Upper lobe of right lung (tissue), 1 donor: ENCODE measurements at places on chromosomes 3 and 15. TPM values are rescaled to one million over a fixed set of nuclear protein-coding genes. Genes with fewer than 3 reads are reported as not detected.

FANCD2OS gene
- not detected for total RNA-seq

CHRNA3 gene
- not detected for total RNA-seq

DNA sequence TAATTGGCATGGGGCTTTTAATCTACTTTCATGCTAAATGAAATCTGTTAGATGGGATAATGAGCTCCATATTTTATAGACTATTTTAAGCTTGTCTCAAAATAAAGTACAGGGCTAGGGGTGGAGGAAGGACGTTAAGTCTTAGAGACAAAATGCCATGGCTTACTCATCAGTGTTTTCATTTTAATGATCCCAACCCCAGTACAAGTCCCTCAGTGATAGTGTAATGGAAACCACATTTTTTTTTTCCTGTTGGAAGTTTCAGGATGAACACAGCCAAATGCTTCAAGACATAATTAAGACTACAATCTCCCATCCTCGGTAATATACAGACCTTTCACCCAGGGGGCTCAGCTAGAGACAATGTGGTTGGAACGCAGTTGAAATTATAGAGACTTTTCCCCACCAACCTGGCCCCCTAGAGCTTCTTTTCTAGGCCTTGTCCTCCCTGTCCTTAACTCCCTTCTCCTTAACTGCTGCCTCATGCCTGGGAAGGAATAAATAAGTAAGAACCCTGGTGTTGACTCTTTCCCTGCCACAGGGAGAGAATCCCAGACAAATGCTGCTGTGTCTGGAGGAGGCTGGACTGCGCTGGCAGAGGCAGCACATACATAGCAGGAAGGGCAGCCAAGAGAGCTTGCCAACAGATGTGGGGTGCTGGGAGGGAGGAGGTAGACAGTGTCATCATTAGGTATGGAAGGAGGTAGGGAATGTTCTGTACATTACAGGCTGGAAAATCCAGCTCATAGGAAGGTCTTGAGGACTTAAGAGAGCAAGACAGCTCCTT lies 115.4 kb upstream of the ROPN1 start:
- H3K27me3 ChIP-seq = no peaks in the 10 kb centered on the region
- H3K27ac ChIP-seq = no peak overlapping the region
- no peak for DNase-seq
- H3K4me1 ChIP-seq = no peaks in the 10 kb centered on the region
- no peak overlapping the region for H3K4me3 ChIP-seq
- H3K36me3 ChIP-seq = no peaks in the 10 kb centered on the region

DNA sequence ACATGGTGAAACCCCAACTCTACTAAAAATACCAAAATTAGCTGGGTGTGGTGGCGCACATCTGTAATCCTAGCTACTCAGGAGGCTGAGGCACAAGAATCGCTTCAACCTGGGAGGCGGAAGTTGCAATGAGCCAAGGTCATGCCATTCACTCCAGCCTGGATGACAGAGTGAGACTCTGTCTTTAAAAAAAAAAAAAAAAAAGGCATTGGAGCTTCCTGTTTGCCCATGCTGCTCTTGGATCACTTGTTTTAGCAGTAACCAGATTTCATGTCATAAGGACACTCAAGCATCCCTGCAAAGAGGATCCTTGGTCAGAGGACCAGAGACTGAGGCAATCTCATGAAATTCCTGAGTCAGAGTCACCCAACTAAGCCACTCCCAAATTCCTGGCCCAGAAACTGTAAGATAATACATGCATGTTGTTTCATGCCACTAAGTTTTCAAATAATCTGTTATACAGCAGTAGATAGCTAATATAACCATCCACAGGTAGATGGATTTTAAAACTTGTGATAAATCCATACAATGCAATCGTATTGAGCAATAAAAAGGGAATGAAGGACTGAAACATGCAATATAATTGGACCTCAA lies 82.0 kb upstream of the XXYLT1 start:
- H3K4me3 ChIP-seq = no peak overlapping the region
- no peaks in the 10 kb centered on the region for H3K36me3 ChIP-seq
- DNase-seq = no peak
- no peak overlapping the region for H3K27ac ChIP-seq

- no peaks in the 10 kb centered on the region for H3K36me3 ChIP-seq
- no peak for DNase-seq
- no peaks in the 10 kb centered on the region for H3K27me3 ChIP-seq
Measured at GRCh38 chr3:150077107-150077506, 106.4 kb upstream of the PFN2 start.

GRCh38 chr15:29668120-29668602 lies 154.1 kb downstream of the TJP1 start:
- no peaks in the 10 kb centered on the region for H3K36me3 ChIP-seq
- H3K4me3 ChIP-seq = no peak overlapping the region

GRCh38 chr15:89809093-89809786 lies 5.4 kb downstream of the ANPEP start:
- DNase-seq = no peak
- no peak overlapping the region for H3K4me3 ChIP-seq
- peaks cover 4% of the 10 kb centered on the region for H3K27me3 ChIP-seq
- no peaks in the 10 kb centered on the region for H3K36me3 ChIP-seq
- no peak overlapping the region for H3K27ac ChIP-seq

DNA sequence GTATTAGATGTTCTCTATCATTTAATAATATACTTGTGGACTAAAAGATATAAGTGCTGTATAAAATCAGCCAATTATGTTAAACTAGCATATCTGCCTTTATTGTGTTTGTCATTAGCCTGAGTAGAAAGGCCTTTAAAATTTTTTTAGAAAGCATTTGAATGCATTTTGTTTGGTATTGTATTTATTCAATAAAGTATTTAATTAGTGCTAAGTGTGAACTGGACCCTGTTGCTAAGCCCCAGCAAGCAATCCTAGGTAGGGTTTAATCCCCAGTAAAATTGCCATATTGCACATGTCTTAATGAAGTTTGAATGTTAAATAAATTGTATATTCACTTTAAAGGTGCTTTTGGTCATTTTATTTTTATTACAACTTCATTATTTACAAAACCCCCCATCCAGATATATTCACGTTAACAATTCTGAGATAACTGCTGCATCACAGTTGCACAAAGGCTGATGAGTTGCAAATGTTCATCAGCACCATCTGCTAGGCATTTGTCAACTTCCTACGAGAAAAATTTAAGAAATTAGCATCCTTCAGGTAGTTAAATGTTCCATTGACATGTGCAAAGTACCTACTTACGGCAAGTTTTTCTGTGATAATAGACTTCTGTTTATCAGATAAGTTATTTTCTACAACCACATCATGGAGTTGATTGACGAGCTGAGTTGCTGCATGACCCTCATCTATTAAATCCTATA lies 6.3 kb downstream of the EIF4A2 start:
- no peak overlapping the region for H3K4me3 ChIP-seq
- peaks cover 36% of the 10 kb centered on the region for H3K4me1 ChIP-seq
- H3K36me3 ChIP-seq = peaks cover 74% of the 10 kb centered on the region
- no peaks in the 10 kb centered on the region for H3K27me3 ChIP-seq

RLBP1 gene
- not detected for total RNA-seq

- H3K4me1 ChIP-seq = no peaks in the 10 kb centered on the region
- no peak overlapping the region for H3K27ac ChIP-seq
- no peak for DNase-seq
- no peak overlapping the region for H3K4me3 ChIP-seq
Measured at GRCh38 chr3:66723231-66723630, 222.4 kb upstream of the LRIG1 start.

- no peak overlapping the region for H3K4me3 ChIP-seq
- peaks cover 5% of the 10 kb centered on the region for H3K27me3 ChIP-seq
- H3K36me3 ChIP-seq = no peaks in the 10 kb centered on the region
- no peak for DNase-seq
Measured at GRCh38 chr15:65409036-65409631, 13.6 kb downstream of the IGDCC4 start.

DNA sequence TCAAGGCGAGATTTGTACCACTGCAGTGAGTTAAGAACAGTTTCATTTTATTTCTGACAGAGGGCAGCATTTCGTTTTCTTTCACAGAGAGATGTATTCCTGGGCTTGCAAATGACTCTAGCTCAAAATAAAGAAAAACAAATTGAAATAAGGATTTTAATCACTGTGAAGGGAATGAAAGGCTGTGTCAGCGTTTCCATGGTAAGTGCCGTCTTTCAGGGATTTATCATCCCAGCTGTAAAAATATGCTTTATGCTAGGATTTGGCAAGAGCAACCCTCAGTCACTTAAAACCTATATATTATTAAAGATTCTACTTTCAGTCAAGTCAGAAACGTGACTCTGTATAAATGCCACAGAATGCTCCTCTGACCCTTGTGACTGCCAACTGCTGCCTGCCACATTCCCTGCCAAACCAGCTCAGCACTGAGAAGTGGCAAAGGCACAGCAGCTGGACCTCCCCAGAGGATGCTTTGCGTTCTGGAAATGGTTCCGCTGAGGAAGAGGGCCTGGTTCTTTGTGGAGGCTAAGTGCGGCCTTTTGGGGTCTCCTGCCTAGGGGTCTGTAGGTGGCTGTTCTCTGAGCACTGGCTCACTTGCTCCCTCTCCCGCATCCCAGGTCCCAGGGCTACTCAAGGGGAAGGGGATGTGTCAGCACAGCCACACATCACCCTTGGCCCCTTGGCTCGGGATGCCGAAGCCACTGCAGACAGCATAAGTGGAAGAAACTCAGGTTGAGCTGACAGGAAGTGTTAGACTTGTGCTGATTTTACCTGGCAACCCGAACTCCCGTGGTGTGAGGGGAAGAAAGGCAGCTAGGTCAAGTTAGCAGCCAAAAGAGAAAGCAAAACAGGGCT lies 56.6 kb upstream of the POMGNT2 start:
- no peak overlapping the region for H3K4me3 ChIP-seq
- H3K36me3 ChIP-seq = no peaks in the 10 kb centered on the region
- H3K27ac ChIP-seq = peak overlapping the region; percentile 60
- DNase-seq = no peak

GRCh38 chr3:72187131-72187530 lies 402.2 kb upstream of the PROK2 start:
- no peaks in the 10 kb centered on the region for H3K4me1 ChIP-seq
- H3K27me3 ChIP-seq = no peaks in the 10 kb centered on the region

- no peak overlapping the region for H3K27ac ChIP-seq
- peaks cover 4% of the 10 kb centered on the region for H3K4me1 ChIP-seq
- no peak overlapping the region for H3K4me3 ChIP-seq
- H3K27me3 ChIP-seq = no peaks in the 10 kb centered on the region
- no peak for DNase-seq
Measured at GRCh38 chr3:16447135-16447534, 66.4 kb downstream of the RFTN1 start.

GRCh38 chr3:107947203-107947602 lies 143.6 kb downstream of the CD47 start:
- DNase-seq = no peak
- H3K27me3 ChIP-seq = no peaks in the 10 kb centered on the region
- H3K36me3 ChIP-seq = no peaks in the 10 kb centered on the region
- no peaks in the 10 kb centered on the region for H3K4me1 ChIP-seq
- H3K27ac ChIP-seq = no peak overlapping the region

GRCh38 chr3:105431200-105431599 lies 64.5 kb downstream of the ALCAM start:
- no peak overlapping the region for H3K27ac ChIP-seq
- DNase-seq = no peak
- H3K4me1 ChIP-seq = no peaks in the 10 kb centered on the region
- no peaks in the 10 kb centered on the region for H3K27me3 ChIP-seq

DNA sequence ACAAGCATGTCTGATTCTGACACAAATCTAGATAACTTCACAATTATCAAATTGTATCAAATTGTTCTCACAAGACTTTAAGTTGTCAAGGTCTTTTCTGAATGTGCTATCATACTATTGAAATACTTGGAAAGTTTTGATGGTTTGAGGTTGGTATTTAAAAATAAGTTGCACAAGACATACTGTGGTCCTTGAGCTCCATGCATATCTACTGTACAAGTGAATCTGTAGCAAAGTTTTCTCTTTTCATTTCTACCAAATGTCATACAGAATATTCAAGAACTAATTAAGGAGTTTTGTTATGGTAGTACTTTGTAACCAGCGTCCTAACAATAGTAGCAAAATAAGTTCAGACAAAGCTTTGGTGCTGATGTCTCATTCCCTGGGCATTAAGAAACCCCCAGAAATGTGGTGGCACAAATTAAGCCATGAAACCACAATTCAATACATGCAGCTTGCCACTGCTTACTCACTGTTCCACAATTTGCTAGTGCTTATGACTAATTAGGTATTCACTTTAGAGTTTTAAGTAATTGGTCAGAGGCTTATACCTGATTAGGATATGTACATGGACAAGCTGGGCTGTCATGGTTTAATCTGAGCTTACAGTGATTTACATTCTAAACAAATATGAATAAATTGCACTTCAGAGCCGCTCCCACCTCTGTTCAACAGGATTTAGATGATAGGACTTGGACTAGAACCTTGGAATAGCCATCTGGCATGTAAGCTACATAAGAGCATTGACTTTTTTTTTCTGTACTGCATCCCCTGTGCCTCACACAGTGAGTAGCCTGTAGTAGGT lies 8.8 kb downstream of the TBC1D23 start:
- no peaks in the 10 kb centered on the region for H3K27me3 ChIP-seq
- no peaks in the 10 kb centered on the region for H3K36me3 ChIP-seq
- peaks cover 9% of the 10 kb centered on the region for H3K4me1 ChIP-seq
- H3K4me3 ChIP-seq = no peak overlapping the region

ITPKA gene
- 0.67 TPM for total RNA-seq

DNA sequence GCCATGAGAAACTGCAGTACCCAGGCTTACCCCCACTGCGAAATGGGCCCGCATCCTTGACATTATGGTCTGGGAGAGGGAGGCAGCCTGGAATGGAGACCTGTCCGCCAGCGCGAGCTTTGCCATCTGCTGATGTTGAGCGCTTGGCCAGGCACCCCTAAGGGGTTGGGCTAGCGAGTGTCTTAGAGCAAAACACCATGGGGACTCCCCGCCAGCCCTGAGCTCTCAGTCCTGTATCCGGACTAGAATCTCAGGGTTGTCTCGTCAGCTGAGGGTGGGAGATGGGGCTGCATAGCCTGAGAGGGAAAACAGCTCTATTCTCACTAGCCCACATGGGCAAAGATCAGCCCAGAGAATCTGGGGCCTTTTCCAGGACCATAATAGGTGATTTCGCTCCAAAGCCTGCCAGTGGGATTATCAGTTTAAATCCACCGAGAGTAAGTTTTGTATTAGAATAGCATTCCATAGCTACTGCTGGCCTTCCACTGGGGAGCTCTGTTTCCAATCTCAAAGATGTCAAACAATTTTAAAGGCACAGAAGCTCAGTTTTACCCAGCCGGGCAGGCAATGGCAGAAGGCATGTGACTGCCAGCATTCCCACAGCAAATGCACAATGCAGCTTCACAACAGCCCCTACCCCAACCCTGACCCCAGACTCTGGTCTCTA lies 167.5 kb upstream of the TPM1 start:
- no peak for DNase-seq
- H3K27ac ChIP-seq = no peak overlapping the region
- no peaks in the 10 kb centered on the region for H3K4me1 ChIP-seq
- no peaks in the 10 kb centered on the region for H3K27me3 ChIP-seq

GRCh38 chr3:187213616-187214015 lies 16.3 kb downstream of the RTP1 start:
- H3K36me3 ChIP-seq = no peaks in the 10 kb centered on the region
- H3K4me3 ChIP-seq = no peak overlapping the region
- H3K27me3 ChIP-seq = no peaks in the 10 kb centered on the region
- DNase-seq = no peak
- no peak overlapping the region for H3K27ac ChIP-seq

RBPMS2 gene
- total RNA-seq = 4.5 TPM

CACNA2D3 gene
- 7.3 TPM for total RNA-seq

GRCh38 chr15:40487816-40488682 lies 17.3 kb downstream of the CHST14 start:
- no peak for DNase-seq
- H3K36me3 ChIP-seq = no peaks in the 10 kb centered on the region
- H3K27ac ChIP-seq = no peak overlapping the region
- no peak overlapping the region for H3K4me3 ChIP-seq
